ENCODE measurements at places on chromosomes 7 and 10.

GRCh38 chr7:124813994-124814798 lies 48.6 kb upstream of the GPR37 start:
- DNase-seq, result no peak

DNA sequence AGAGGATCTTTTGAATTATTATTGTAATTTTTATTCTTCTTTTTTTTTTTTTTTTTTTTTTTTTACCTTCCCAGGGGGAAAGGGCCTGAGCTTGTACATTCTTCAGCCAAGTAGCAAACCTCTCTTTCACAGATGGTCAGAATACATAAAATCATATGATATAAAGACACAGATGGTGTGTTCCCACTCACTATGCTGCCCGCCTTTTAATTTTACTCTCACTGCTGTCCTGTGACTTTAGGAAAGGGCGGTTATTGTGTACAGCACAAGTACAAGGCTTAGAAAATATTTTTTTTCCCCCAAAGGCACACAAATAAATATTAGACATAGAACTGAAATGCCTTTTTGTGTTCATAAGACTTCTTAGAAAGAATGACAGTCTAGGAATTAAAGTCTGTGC lies 213.6 kb downstream of the RPS24 start:
- no peak for DNase-seq

GRCh38 chr7:39504963-39505362 lies 61.2 kb upstream of the YAE1 start:
- no peak for DNase-seq

DNA sequence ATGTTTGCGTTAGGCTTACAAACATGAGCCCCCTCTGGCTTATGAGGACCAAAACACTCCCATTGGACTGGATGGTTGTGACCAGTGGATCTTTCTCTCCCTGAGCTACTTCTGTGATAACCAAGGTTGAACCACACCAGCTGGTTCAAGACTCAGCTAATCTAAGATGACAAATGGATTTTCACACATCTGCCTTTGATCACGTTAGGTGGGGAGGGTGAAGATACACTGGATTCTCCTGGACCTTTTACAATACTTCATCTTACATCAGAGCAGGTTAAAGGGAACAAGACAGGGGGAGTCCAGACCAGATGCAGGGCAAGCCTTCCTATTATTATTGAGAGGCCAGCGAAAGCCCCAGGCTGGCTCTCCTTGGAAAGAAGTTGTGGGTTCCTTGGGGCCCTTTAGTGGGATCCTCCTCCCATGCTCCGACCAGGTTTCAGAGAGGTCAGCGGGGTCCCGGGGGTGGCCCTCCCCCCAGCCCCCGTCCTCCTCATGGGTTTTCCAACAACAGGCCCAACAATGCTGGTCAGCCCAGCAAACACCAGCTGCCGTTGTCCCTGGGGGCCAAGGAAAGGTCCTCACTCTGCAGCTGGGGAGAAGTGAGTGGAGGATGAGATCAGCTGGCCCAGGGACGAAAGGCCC lies 2.8 kb downstream of the GFRA1 start:
- no peak for DNase-seq

GRCh38 chr7:157158400-157158799 lies 19.7 kb downstream of the UBE3C start:
- no peak for DNase-seq

DNA sequence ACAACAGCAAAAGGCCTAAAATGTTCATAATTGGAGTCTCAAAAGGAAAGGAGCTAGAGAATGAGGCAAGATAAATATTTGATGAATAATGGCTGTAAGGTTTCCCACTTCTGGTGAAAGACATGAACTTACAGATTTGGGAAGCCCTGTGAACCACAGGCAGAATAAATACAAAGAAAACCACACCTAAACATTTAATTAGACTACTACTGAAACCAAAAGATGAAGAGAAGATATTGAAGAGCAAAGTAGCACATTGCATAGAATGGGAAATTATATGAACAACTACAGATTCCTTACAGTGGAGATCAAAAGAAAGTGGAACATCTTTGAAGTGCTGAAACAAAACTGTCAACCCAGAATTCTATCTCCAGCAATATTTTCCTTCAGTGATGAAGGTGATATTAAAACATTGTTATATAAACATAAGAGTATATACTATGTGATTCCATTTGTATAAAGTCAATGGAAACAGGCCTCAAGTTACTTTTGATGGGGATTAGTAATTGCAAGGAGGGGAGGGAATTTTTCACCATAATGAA lies 191.3 kb upstream of the KAT6B start:
- DNase-seq, result no peak

DNA sequence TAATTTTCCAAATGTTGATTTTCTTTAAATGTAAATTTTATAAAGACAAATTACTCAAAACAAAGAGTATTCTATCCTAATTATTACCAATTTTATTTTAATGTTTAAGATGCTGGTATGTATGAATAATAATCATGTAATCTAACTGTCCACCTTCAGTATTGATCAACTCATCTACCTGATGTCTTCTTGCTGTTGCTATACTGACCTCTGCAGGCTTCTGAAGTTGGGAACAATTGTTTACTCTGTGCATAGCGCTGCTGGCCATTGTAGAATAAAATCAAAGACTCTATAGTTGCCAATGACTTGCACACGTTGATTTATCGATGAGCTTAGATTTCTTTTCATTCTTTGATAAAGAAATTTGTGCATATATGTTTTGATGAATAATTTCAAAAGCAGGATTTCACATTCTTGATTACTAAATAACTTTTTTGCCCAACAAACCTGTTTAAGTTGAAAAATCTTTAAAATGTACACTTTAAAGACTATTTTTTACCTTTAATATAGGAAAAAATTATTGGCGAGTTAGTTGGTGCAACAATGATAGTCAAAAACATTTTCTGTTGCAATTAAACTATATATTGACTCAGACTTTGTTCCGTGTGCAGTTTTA lies 282.3 kb downstream of the TFEC start:
- no peak for DNase-seq

- DNase-seq, result no peak
These were observed 18.6 kb upstream of the GOT1 start for GRCh38 chr10:99449023-99449422.

GRCh38 chr7:46028246-46028645 lies 107.2 kb upstream of the IGFBP3 start:
- no peak for DNase-seq

DNA sequence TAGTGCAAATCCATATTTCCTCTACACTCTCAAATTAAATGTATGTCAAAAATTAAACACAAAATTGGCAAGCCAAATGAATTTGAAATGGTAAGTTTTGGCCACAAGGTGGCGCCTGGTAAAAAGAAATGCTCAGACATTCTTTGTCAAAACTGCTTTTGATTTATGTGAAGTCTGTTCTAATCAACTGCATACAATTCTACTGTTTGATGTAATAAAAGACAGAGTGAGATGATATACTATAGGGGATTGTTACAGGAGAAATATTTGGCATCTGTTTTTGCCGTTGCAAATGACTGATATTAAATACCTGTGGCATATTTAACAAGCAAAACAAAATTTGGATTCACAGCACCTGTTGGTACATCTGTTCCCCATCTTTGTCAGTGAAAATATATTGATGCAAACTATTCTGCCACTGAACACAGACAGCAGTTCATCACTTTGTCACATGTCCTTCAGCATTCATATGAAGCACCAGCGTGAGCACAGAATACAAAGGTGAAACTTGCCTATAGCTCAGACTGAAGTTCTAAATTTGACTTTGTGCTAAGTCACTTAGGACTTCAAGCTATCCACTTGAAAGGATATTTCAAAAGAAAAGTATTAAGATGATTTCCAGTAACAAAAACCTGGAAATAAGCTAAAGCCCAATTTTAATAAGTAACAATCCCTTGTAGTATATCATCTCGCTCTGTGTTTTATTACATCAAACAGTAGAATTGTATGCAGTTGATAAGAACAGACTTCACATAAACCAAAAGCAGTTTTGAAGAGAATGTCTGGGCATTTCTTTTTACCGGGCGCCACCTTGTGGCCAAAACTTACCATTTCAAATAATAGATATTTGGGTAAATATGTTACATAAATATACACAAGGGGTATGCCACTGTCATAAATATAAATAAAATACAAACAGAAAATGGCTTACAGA lies 10.2 kb upstream of the CH25H start:
- peak; percentile 20 for DNase-seq

DNA sequence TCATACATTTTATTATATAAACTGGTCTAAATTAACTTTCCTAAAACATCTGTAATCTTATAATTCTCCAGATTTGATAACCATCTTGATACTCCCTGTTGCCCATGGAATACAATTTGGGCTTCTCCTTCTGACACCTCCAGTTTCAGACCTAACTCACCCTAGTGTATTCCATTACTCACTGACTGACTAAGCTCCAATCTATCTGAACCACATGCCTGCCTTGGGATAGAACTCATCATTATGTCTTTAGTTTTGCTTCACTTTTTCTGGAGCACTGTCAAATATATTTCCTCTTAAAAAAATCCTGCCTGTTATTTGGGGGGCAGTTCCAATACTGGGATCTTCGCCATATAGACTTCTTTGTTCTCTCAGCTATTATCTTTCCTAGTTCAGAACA lies 4.9 kb upstream of the FOXP2 start:
- no peak for DNase-seq

GRCh38 chr7:149524394-149524793 lies 26.8 kb upstream of the ZNF746 start:
- no peak for DNase-seq

DNA sequence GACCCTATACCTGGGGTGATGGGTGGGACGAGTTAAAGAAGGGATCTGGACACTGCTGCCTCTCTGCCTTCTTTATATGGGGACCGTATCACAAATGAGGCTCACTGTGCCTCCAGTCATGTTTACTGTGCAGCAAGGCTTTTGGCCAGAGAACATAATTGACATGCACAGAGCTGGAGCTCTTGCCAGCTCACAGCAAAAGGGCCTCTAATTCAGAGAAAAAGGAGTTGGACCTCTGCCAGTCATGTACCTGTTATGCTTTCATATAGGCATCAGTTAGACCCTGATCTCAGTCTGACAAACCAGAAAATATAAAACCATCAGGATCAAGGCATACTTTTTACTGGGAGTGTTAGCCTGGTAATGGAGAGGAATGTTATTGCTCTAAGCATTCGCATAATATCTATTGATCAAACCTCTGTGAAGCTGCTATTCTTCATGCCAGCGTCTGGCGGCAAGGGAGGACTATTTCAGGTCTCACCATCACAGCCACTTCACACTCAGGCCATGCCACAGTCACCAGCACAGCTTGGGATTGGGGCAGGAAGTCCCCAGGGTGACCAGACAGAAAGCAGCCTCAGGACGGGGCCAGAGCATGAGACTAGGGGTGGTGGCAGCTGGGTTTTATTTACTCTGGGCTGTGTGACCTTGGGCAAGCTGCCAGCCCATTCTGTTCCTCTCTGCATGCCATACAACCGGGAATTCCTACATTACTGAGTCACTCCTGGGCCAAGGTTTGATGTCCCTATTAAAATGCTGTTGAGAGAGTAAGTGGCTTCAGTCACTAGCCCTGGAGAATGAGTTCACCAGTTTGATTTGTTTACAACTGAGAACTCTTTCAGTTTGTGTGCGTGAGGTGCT lies 90.1 kb downstream of the NPSR1 start:
- no peak for DNase-seq

DNA sequence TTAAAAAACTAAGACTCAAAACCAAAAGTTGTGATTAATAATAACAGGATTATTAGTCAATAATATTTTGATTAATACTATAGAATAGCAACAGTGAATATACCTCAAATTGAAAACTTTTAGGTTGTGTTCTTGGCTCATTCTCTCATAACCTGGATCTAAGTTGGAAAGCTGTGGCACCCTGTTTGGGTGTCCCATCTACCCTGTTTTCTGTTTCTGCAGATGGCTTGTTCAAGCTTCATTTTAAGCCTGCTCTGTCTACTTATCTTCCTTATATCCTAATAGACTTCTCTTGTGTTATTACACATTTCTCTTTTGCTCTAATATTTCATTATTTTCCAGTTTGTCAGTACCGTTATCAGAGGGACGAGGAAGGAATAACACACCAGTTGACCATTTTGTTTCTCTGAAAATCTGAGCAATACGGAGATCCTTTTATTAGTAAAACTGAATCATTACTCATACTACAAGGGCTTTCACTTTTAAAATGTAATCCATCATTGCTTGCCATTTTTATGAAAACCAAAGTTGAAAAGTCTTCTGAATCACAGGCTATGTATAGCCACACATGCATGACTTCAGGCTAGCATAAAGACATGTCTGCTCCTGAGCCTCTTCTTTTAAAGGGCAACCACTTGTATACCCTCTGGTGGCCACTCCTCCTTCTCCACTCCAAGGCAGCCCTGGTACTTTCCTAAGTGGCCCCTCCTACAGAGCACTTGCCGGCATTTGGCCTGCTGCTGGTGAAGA lies 22.3 kb downstream of the COX15 start:
- DNase-seq, result no peak
